ENCODE measurements at places on chromosomes 13 and 19.

DNA sequence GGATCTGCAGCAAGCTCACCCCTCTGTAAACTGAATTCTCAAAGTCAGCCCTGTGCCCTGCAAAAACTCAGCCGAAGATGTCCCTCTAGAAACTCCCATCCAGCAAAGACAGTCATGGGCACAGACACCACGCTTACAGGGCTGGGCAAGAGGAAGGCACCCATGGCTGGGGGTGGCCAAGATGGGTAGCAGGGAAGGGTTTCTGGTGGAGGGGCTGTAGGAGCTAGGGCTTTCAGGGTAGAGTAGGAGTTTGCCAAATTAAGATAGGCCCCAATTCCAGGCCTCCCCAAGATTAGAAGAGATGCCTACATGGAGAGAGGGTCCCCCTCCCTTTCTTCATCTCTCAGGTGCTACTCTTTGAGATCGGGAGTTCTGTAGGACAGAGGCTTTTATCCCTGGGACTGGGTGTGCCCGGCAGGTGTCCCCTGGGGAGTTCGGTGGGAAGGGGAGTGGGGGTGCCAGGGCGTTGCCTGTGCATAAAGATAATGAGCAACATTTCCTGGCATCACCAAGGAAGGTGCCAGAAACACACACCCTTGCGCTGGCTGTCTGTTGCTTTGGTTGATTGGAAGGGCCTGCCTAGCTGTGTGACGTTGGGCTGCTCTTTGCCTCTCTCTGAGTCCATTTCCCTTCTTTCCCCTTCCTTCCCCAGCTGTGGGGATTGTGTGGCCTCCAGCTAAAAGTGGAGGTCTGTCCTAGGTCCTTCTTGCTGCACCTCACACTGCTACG is 9.4 kb downstream of the NRTN start:
- peaks cover 8% of the 10 kb centered on the region for H3K4me1 ChIP-seq
- H3K27ac ChIP-seq: no peak overlapping the region
- no peak overlapping the region for H3K4me3 ChIP-seq
- H3K36me3 ChIP-seq: no peaks in the 10 kb centered on the region
- no peak for DNase-seq
- H3K27me3 ChIP-seq: no peaks in the 10 kb centered on the region

- H3K4me1 ChIP-seq: no peaks in the 10 kb centered on the region
- H3K27ac ChIP-seq: no peak overlapping the region
- no peaks in the 10 kb centered on the region for H3K36me3 ChIP-seq
- no peak overlapping the region for H3K4me3 ChIP-seq
- H3K27me3 ChIP-seq: peaks cover 36% of the 10 kb centered on the region
Measured at GRCh38 chr13:44730851-44731250, 154.7 kb upstream of the TSC22D1 start.

DNA sequence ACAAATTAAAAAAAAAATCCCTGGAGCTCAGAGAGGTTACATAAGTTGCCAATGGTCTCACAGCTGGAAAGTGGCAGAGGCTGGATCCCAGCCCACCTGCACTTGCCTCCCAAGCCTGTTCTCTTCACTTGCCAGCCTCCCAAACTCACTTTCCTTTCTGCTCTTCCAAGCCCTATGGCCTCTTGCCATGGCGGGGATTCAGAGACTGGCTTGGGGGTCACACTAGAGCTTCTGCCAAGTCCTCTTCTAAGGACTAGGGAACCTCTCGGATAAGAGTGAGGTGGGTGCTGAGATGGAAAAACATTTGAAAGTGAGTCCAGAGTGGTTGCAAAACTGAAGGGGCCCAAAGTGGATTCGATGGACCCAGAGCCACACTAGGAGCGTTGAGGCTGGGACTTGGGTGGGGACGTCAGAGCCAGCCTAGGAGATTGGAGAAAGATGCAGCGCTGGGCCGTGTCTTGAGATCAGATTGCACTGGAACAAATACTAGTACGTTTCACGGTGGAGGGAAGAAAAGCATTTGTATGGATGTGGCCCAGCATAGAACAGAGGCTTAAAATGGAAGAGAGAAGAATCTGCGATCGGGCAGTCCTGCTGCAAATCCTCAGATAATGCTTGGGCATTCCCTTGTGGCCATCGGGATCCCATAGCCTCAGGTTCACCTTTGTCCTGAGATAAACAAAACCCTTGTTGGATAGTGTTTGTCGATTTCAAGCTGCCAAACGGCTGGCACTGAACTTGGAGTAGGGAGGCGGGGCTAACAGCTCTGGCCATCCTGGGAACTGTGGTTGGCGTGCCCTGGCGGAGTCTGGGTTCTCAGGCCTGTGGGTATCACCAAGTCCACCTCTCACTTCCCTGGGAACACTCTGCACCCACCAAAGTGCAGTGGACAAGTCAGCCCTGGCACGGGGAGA is 84.8 kb downstream of the ING1 start:
- no peak overlapping the region for H3K4me3 ChIP-seq
- H3K27me3 ChIP-seq: peaks cover 58% of the 10 kb centered on the region
- DNase-seq: no peak

DNA sequence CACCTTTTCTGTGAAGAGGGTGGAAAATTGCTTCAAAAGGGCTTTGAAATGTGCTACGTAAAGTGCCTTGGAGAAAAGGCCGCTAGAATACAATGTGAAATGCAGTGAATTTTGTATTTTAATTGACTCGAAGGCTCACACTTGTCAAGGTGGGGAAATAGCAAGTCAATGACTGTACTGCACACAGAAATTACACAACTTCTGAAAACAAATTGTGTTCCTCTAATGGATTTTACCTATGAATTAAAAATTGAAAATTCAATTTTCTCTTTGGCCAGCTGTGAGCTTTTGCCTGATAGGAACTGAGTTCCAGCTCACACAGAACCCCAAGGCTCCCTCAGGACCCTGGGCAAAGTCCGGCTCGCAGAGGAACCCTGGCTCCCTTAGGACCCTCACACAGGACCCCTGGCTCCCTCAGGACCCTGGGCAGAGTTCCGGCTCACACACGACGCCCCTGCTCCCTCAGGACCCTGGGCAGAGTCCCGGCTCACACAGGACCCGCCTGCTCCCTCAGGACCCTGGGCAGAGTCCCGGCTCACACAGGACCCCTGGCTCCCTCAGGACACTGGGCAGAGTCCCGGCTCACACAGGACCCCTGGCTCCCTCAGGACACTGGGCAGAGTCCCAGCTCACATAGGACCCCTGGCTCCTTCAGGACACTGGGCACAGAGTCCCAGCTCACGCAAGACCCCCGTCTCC is 324.9 kb downstream of the UQCRFS1 start:
- H3K4me3 ChIP-seq: no peak overlapping the region
- H3K4me1 ChIP-seq: peaks cover 3% of the 10 kb centered on the region
- DNase-seq: no peak
- H3K36me3 ChIP-seq: no peaks in the 10 kb centered on the region
- H3K27me3 ChIP-seq: peaks cover 38% of the 10 kb centered on the region
